ENCODE measurements at places on chromosomes 16 and 17.

GRCh38 chr16:14658063-14658462 is 25.3 kb downstream of the BFAR start:
- no peak for DNase-seq

DNA sequence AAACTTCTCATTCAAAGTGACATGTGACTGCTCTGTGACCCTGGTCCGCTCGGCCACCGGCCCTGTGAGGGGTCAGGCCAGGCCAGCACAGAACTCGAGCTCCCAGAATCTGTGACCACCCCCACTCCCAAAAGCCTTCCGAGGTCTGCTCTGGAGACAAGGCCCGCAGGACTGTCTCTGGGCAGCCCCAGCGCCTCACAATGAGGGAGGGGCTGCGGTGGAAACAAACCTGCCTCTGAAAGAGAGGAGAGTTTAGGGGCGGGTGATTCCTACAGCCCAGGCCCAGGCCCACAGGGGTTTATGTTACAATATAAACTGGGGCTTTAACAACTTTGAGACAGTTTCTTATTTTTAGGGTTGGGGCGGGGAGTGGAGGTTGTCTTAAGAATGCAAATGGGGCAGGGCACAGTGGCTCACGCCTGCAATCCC is 19.9 kb downstream of the IGFBP4 start:
- peak; percentile 42 for DNase-seq

DNA sequence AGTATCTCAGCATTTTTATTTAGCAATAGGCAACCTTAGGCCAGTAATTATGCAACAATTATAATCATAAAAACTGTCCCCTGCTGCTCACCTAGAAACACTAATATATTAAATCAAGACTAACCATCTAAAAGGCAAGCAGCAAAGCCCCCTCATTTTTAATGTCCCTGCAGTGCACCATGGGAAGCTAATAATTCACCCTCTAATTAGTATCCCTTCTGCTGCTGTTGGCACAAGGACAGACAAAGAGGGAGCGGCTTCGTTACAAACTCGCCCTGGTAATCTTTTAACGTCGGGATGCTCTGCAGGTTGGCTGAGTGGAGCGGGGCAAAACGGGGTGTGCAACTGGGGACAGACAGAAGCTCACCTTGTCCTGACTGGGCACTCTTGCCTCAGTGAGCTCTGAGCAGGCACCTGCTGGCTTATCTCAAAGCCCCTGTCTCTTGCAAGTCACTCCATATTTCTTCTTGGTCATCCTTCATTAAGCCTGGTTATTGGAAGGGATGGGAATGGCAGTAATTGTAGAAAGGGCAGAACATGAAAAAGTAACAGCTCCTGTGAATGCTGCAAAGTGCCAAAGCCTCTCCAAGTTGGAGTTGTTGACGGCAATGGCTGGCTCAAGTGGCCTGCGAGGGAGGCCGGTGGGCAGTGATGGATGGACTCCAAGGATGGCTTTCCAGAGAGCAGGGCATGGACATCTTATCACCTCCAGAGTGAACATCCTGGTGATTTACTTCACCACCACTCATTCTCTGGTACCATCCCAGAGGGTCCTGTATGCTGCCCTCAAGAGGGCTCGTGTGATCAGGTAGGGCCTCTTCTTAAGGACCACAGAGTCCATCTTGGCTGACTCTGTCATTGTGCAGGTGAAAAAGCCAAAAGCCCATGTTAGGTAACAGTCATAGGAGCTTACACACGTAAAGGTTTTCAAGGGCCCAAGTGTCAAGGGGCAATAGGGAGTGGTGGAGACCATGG is 219.6 kb upstream of the N4BP1 start:
- no peak for DNase-seq

GRCh38 chr16:74936902-74937560 is 47.9 kb downstream of the WDR59 start:
- peak; percentile 84 for DNase-seq

- DNase-seq: no peak
These were observed 6.1 kb downstream of the ANKS4B start for GRCh38 chr16:21239646-21240045.

All from GM23248 (cell line).